ENCODE measurements at places on chromosomes 2 and 18. TPM values are rescaled to one million over a fixed set of nuclear protein-coding genes. Genes with fewer than 3 reads are reported as not detected.

The PLEKHH2 gene
- 53.6 TPM for total RNA-seq

The LYG1 gene
- total RNA-seq = 0.79 TPM

DNA sequence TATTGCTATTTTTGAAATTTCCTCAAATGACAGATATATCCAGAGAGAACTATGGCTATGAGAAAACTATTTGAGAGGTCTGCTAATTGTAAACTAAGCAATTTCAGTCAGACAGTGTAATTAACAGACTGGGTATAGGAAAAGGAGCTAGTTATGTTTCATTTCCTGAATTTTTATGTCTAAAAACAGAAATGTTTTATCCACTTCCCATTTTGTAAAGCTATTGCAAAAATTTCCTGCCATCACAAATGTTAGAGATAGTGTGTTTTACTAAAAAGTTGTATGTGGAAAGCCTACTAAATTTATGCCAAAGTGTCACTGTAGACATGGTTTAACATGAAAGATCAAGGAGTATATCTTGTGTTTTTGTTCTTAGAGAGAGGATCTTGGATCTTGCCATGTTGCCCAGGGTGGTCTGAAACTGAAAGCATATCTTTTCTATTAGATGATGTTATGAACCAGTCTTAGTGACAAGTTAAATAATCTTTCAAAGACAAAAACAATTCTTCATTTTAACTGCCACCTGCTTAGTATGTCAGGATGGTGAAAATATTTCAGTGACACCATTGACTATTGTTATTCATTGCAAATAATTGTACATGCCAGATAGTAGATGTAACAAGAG is 40.5 kb upstream of the ITPRID2 start:
- DNase-seq = no peak

GRCh38 chr2:60356346-60356745 is 197.1 kb downstream of the BCL11A start:
- DNase-seq = no peak

The ASB3 gene
- total RNA-seq = 51.2 TPM

The TLX2 gene
- 0.63 TPM for total RNA-seq
